ENCODE measurements at places on chromosomes 7 and 10. TPM values are rescaled to one million over a fixed set of nuclear protein-coding genes. Genes with fewer than 3 reads are reported as not detected.

DNA sequence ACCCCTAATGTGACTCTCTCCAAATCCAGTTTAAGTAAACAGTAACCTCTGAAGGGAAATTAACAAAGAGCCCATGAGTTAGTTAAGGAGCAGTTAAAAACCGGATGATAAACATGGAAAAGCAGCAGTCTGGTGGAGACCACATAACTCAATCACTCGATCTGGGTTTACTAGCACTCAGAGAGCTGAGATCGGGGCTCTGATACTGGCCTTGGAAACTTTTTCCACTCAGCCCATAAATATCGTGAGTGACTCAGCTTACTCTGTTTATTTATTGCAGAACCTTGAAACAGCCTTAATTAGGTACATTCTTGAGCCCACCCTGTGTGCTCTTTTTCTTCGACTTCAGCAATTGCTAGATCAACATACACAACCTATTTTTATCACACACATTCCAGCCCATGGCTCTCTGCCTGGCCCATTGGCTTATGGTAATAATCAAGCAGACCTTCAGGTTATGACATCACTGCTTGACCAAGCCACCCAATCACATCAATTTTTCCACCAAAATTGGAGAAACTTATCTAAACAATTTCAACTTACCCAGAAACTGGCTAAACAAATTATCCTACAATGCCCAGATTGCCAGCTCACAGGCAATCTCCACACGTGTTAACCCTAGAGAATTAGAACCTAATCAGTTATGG is 82.2 kb upstream of the GPR22 start:
- no peak for DNase-seq

GRCh38 chr10:49512121-49512809 is 26.7 kb downstream of the ERCC6 start:
- no peak for DNase-seq

DNA sequence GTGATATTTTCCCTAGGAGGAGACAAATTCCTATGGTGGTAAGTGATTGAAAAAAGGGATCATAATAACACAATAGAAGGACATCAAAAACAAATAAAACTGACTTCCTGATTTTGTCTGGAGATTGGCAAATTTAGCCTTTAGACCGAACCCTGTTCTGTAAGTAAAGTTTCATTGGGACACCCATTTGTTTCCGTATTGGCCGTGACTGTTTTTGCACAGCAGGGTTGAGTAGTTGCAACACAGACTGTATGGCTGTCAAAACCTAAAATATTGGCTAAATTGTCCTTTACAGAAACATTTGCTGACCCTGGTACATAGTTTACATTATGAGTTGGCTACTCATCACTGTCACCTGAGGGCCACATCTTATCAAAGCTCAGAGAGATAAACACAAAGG is 168.6 kb downstream of the PRKCQ start:
- no peak for DNase-seq

- DNase-seq: no peak
Measured at GRCh38 chr10:83332690-83333089, 806.6 kb upstream of the GHITM start.

SAMD8 gene
- total RNA-seq: 23.4 TPM

AASS gene
- total RNA-seq: 5.1 TPM

SNCG gene
- total RNA-seq: not detected

PRKG1 gene
- not detected for total RNA-seq

ENTPD1 gene
- 1.6 TPM for total RNA-seq

BAIAP2L1 gene
- 0.44 TPM for total RNA-seq
